ENCODE measurements at places on chromosomes 3 and 15.
A peak's percentile ranks its signal among the peaks of the same experiment; 100 is the strongest.

GRCh38 chr15:40940296-40940801 lies 11.2 kb downstream of the DLL4 start:
- DNase-seq, result no peak

DNA sequence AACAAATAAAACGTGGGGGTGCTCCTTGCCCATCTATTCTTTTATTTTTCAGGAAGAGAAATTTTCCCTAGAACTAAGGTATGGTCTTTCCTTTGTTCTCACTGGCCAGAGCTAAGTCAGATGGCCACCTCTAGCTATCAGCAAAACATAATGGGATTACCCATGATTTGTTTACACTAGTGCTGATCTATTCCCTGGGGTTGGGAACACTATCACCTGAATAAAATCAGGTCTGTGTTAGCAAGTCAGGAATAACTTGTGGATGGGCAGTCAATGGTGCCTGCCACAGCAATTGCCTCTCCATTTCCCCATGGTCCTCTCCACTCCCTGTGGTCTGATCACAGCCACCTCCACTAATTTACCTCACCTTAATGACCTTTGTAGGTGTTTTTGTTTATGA lies 181.7 kb upstream of the CADPS start:
- DNase-seq, result no peak

DNA sequence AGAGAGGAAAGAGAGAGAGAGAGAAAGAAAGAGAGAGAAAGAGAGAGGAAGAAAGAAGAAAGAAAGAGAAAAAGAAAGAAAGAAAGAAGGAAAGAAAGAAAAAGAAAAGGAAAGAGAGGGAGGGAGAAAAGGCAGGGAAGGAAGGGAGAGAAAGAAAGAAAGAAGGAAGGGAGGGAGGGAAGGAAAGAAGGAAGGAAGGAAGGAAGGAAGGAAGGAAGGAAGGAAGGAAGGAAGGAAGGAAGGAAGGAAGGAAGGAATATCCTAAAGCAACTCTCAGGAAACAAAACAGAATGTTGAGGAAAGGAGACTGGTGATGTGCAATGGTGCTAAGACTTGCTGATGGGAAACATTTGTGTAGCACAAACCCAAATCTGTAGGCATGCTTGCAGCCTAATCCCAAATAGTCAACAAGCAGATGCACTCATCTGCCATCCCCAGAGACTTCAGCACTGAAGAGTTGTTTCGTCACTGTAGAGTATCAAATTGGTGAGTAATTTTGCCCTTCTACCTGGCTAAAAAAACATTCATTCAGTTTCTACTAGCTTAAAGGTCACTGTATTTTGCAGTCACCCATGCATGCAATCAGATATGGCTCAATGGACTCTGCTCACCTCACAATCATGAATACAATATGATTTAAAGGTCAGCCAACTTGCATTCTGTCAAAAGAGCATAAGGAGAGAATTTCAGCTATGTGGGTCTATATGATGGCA lies 480.3 kb downstream of the FGF12 start:
- DNase-seq, result no peak

GRCh38 chr15:72237029-72237852 lies 6.3 kb upstream of the PKM start:
- peak; percentile 64 for DNase-seq

DNA sequence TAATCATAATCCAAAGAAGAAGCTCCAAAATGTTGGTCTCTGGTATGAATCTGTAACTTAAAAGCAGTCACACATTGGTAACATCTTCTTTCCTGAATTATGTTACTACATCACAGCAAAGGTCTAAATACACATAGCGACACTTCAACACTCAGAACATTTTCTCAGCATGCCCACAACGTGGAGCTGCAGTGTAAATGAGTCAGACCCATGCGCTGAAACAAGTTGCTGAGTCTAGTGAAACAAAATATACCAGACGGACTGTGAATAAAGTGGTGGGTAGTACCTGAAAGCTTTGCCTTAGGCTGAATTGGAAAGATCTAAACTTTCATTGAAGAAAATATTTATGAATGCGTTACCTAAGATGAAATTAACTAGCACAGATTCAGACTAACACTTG lies 33.2 kb upstream of the GOLGA8B start:
- no peak for DNase-seq

GRCh38 chr3:8899876-8900460 lies 63.3 kb downstream of the RAD18 start:
- no peak for DNase-seq

DNA sequence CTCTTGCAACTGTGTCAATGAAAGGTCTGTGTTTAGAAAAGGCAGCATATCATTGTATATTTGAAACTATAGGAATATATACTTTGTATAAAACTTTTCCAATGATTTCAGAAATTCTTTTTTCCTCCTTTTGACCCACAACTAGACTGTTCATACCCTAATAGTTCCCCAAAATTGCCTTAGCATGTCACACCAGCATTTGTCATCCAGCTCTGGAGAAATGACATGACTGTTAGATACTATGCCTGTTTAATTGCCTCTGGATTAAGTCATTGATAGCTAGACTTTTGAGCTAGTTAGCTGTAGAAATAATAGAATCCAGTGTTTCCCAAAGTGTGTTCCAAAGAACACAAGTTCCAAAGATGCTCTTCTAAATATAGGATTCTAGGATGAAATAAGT lies 32.4 kb downstream of the B3GALNT1 start:
- DNase-seq, result no peak

- no peak for DNase-seq
These were observed 50.6 kb upstream of the PLXNA1 start for GRCh38 chr3:126932188-126932931.

DNA sequence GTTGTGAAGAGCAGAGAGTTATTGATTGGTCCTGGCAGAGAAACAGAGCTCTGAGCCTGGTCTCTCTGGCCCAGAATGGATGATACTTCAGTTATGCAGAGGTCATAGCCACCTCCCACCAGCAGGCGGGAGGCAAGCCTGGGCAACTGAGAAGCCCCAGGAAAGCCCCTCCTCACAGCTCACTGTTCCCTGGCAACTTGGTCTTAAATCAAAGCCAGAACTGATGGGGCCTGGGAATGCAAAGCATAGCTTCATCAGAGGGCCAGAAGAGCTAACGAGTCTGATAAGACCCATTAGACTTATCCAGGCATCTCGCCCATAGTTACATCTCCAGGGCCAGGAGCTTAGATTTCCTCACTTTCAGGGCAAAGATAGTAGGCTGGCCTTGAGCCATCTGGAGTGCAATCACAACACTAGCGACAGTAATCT lies 5.5 kb upstream of the COLQ start:
- DNase-seq, result no peak

DNA sequence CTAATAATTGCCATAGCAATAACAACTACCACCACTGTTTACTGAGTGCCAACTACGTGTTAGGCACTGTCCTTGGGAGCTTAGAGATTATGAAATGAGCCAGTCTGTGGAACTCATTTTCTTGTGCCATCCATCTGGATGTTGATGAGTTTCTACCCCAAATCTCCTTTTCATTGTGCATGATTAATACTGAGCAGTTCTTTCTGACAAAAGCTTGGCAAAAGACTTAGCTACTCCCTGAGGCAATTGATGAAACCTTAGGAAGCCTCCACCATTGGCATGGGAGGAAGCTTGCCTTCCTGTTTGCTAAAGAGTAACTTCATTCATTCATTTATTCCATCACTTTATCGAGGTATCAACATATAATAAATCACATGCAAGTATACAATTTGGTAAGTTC lies 39.8 kb downstream of the PRICKLE2 start:
- DNase-seq, result no peak

- peak; percentile 24 for DNase-seq
These were observed 37.1 kb upstream of the SLC4A7 start for GRCh38 chr3:27521179-27521871.

- DNase-seq, result no peak
These were observed 314 bp upstream of the TMED3 start for GRCh38 chr15:79310612-79310984.

DNA sequence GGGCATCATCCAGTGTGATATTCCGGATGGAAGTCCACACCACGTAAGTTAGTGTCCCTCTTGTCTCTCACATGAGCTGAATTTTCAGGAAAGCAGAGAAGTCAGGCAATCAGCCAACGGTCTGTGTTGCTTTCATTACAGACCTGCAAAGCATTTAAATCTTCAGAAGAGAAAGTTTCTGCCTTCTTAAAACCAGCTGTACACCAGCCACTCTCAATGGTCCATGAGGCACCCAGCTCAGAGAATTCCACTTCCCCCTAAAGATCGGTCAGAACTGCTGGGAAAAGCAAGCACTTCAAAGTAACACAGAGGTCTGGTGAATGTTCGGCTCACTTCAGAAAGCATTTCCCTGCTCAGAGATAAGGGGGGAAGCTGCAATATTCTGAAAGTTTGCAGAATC lies 903.7 kb downstream of the EPHA3 start:
- no peak for DNase-seq

- no peak for DNase-seq
These were observed 260.9 kb upstream of the CFAP20DC start for GRCh38 chr3:59310736-59311135.

DNA sequence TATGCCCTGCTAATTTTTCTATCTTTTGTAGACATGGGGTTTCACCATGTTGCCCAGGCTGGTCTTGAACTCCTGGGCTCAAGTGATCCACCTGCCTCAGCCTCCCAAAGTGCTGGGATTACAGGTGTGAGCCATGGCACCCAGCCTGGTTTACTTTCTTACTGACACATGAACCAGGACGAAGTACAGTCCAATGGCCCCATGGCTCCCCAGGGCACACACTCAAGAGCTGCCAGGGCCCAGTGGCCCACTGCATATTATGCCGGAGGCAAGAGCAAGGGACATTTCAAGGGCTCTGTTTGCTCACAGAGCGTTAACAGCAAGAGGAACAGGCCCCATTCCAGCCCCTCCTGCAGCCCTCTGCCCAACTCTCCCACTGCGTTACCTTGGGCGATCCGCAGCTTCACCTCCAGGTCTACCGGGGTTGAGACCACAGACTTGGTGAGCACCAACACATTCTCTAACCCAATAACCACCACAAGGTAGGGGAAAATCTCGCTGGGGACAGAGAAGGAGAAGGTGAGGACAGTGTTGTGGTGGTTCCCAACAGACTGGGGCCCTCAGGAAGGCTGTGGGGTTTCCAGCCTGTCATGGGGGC lies 42.8 kb downstream of the PTPN23 start:
- no peak for DNase-seq

- DNase-seq, result no peak
These were observed 59.1 kb upstream of the CTNNB1 start for GRCh38 chr3:41140242-41140641.

- DNase-seq, result no peak
These were observed 393.6 kb downstream of the OTOL1 start for GRCh38 chr3:161890147-161890625.
